ENCODE measurements at places on chromosomes 1 and 21.
A peak's percentile ranks its signal among the peaks of the same experiment; 100 is the strongest.

DNA sequence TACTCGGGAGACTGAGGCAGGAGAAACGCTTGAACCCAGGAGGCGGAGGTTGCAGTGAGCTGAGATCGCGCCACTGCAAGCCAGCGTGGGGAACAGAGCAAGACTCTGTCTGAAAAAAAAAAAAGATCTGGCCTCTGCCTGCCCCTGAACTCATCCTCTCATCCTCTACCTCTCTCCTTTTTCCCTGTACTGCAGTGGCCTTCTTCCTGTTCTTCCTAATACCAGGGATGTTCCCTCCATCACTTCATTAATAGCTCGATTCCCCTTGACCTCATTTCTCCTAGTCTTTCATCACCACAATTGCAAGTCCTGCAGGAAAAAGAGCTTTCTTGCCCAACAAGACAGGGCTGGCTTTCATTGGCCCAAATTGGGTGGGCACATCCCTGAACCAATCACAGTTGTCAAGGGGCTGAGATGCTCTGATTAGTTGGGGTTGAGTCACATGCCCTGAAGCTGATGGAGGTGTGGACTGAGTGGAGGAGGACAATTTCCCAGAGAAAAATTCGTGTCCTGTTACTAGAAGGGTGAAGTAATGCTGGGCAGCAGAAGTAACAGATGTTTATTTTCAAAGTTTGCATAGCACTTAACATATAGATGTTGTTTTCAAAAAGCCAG, 86.8 kb upstream of the PUM1 start:
- no peak for DNase-seq

DNA sequence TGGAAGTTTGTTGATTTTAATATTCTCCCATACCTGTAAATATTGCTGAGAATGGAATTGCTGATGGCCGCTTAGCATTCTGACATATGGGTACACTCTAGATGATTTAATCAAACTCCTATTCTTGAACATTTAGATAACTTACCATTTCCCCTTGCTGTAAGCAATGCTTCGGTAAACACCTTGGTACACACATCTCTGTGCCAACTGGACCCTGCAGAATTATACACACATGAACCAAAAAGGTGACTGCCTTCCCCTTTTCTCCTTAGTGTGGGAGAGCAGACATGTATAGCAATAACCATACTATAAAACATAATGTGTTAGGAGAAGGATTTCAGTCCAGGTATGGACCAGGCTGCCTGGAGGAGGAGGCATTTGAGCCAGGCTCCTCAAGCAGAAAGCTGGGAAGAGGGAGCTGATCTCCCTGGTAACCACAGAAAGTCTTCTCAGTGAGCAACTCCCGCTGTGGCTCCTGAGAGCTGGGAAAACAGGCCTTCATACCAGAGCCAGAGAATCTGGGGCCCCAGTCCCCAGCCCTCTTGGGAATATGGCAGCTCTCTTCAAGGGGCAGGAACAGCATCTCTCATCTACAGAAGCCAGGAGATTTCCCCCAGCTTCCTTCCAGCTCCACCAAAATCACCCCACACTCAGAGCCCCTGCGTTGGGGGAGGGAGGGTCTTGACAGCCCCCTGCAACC, 33.9 kb upstream of the CSF1 start:
- no peak for DNase-seq

DNA sequence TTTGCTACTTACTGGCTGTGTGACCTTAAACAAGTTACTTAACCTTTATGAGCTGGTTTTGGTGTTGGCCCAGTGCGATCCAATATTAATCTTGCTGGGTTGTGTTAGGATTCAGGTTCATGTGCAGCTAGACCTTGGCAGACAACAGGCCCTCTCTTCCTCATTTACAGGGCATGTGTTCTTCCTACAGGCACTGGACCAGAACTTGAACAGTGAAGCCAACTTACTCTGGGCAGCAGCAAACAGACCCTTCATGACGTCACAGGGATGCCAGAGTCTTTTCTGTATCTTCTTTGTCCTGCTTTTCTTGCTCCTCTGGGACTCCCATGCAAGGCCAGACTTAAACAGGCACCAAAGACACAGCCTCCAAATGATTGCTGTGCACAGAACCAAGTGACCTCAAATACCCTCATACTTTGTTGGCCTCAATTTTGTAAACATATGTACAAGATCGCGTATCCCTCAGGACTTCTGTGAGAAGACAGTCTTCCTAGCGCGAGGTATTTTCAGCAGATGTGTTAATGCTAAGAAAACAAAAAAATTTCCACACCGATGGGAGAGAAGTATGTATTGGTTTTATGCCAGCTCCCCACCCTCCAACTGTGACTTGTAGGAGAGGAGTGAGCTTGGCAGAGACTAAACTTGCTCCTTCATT, 73.7 kb downstream of the URB2 start:
- no peak for DNase-seq

GRCh38 chr1:198913667-198914066, 274.8 kb downstream of the PTPRC start:
- DNase-seq = no peak

DNA sequence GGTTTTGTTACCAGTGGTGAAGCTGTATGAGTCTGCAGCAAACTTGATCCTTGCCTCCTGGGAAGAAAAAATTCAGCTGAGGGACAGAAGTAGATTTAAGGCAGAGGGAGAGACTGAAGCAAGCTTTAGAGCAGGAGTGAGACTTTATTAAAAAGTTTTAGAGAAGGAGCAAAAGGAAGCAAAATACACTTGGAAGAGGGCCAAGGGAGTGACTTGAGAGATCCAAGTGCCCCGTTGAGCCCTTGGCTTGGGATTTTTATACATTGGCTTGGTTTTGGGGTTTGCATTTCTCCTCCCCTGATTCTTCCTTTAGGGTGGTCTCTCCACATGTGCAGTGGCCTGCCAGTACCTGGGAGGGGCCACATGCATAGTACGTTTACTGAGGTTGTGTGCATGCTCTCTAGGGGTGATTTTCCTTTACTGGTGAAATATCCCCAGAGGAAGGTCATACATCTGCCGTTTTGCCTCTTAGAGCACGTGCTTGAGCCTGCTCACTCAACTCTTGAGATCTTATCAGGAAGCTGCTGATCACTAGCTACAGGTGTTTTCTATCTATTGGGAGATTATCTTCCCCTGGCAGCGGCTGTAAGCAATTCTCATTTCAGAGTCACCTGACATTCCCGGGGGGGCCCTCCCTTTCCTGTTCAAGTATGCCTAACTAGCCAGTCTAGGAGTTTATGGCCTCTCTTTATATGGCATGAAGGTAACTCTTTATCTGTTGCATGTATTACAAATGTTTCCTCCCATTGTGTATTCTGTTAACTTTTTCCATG, 20.3 kb downstream of the FASLG start:
- DNase-seq = no peak

DNA sequence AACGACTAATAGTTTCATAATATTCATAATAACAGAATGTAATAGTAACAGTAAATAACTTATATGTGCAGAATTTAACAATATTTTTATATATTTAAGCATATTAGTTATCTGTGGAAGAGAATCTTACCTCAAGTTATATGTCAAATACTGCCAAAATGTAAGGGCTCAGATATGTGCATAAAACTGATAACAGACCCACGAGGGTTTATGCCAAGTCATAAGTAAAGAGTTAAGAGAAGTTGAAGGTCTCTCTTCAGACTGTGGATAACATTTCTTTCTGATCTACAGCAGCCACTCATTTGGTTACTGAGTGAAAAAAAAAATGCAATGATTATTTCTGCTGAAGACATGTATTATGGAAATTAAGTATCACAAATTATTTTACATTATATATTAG, 1167.8 kb upstream of the NCAM2 start:
- no peak for DNase-seq

GRCh38 chr1:53633073-53633704, 105.8 kb downstream of the GLIS1 start:
- DNase-seq = no peak

- DNase-seq = no peak
These were observed 14.2 kb downstream of the AKNAD1 start for GRCh38 chr1:108842525-108843181.

- no peak for DNase-seq
These were observed 18.8 kb downstream of the ATF6 start for GRCh38 chr1:161784968-161785367.

- DNase-seq = no peak
These were observed 14.7 kb downstream of the YTHDF2 start for GRCh38 chr1:28751315-28752060.

- peak; percentile 7 for DNase-seq
These were observed 393 bp downstream of the BLZF1 start for GRCh38 chr1:169368406-169368769.
